ENCODE measurements at places on chromosomes 5 and 9.

GRCh38 chr5:140150201-140150600 lies 24.5 kb downstream of the IGIP start:
- no peak for DNase-seq

DNA sequence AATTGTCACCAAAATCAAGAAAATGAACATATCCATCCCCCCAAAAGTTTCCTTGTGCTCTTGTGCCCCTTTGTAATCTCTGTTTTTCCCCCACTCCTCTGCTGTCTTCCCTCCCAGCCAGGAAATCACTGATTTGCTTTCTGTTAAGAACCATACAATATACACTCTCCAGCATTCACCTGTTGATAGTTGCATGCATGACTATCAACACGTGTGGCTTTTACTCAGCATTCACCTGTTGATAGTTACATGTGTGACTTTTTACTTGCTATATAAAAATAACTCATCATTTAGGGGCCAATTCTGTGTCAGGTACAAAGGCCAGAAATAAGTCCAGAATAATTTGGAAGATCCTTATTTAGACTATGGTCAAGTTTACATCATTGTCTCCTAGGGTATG lies 6.0 kb downstream of the RANBP17 start:
- no peak for DNase-seq

GRCh38 chr5:7080501-7080900 lies 315.4 kb upstream of the ADCY2 start:
- no peak for DNase-seq

GRCh38 chr5:35598707-35599370 lies 18.8 kb upstream of the SPEF2 start:
- DNase-seq = no peak

GRCh38 chr5:125659316-125660023 lies 763.7 kb upstream of the GRAMD2B start:
- DNase-seq = no peak

GRCh38 chr9:73200694-73201452 lies 49.2 kb downstream of the ANXA1 start:
- peak; percentile 47 for DNase-seq

DNA sequence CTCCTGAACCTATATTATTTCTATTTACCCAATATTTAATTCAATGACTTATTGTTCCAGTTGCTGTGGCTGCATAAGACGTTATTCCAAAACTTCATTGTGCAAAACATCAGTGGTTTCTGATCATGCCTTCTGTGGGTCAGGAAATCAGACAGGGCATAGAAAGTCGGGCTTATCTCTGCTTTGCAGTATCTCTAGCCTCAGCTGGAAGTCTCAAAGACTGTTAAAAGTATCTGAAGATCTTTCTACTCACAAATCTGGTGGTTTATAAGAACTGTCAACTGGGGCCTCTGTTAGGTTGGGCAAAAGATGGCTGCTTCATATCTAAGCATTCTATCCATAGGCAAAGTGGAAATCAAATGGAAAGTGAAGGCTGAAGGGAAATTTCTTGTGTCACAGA lies 687.7 kb upstream of the ARRDC3 start:
- DNase-seq = no peak

DNA sequence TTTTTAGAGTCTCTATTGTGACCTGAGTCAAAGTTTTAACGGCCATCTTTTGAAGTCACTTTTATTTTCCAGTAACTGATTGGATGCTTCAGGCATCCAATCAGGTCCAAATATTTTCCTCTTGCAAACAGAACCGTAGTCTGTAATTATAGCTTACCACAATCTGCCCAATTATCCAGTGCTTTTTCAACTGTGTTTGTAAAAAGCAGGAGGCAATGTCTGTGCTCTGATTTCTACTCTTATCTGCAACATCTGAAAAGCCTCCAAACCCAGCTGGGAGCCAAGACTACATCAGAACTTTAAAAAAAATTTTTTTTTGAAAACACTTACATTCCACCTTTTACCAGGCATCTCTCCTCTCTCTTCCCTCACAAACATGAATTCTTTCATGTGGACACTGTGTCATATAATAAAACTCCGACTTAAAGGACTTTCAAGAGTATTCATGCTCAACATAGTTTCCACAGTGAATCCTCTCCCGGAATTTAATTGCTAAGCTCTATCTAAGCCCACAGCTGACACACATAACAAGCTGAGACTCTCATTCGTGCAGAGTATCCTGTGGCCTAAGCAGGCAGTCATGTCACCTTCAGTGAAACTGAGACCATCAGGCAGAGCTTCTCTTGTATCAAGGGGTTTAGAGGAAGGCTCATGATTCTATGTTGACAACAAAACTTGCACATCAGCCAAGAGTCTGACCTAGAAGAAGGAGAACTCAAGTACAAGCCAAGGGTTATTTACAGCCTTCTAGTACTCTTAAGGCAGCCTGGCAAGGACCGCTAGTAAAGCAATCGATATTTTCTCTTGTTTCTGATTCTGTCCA lies 272.7 kb downstream of the TLE1 start:
- no peak for DNase-seq

DNA sequence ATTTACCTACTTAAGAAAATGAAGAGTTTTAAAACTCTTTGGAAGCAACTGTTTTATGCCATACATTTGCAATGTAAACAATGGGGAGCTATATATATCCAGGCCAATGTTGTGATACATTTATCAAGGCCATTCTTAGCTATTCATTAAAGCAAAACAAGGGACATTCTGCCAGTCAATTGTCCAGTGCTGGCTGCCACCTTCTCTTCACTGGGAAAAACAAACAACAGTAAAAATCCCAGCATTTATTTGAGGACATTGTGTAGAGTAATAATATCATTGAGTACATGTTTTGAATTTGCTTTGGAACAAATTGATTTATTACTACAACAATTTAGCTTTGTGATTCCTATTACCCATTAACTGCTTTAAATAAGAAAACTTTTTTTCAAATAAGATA lies 1107.4 kb downstream of the DTWD2 start:
- no peak for DNase-seq

GRCh38 chr9:8694983-8695588 lies 895.5 kb upstream of the DMAC1 start:
- DNase-seq = peak; percentile 14

GRCh38 chr9:124213396-124213795 lies 44.4 kb upstream of the NEK6 start:
- DNase-seq = no peak

GRCh38 chr5:166625210-166625865 lies 1666.1 kb upstream of the WWC1 start:
- no peak for DNase-seq

GRCh38 chr5:118990582-118990981 lies 2.2 kb upstream of the DTWD2 start:
- no peak for DNase-seq

DNA sequence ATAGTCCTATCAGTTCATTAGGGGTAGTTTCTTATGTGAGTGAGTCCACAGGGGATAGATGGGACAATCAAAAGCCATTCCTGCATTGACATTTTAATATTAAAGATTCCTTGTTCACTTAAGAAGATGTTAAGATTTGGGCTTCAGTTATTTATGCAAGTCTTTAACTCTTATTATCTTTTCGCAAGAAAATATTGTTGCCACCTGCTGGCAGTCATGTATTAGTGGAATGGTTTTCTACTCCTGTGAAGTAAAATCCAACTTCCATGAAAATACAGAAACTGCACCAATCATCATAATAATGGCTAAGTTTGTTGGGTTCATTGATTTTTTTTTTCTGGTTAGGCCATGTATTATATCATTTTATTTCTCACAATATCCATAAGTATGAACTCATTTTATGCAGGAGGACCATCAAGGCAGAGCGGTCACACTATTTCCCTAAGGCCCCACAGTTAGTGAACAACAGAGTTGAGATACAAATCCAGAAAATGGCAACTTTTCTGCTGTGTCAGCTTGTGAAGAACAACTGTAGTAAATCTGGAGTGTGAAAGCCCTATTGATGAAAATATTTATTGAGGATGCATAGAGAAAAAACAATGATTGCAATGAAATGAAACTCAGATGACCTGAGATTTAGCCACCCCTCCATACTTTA lies 88.5 kb upstream of the TXNDC8 start:
- DNase-seq = no peak

DNA sequence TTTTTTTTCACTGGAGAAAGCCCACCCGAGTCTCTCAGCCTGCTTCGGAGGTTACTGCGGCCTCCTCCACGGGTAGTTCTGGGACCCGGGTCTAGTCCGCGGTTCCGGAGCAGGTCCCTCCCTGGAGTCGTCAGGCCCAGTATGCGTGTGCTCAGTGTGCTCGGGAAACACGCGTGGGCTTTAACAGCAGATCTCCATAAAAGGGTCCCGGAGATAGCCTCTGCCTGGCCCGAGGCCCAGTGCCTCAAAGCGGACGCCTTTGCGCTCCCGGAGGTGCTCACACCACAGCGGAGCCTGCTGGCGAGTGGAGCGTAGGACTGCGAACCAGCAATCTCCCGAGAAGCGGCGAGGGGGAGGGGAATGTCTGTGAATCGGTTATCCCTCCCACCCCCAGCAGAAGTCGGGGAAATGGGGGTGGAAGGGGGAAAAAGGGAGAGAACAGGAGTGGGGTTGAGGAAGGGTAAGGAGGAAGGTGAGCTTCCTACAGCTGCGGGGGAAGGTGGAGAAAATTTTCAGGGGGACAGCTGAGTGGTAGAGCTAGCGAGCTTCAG lies 28.7 kb downstream of the CDKN2A start:
- no peak for DNase-seq

- DNase-seq = no peak
Observed at GRCh38 chr5:75509956-75510355, 1.5 kb downstream of the CERT1 start.

- peak; percentile 48 for DNase-seq
Observed at GRCh38 chr9:35826071-35826701, 2.3 kb downstream of the FAM221B start.

GRCh38 chr5:180194410-180195345 lies 14.3 kb downstream of the RASGEF1C start:
- DNase-seq = no peak

Data from NCI-H2081 (cell line).